Progenitor cell of endocrine pancreas (in vitro differentiated cells): ENCODE measurements at places on chromosomes 12 and 14.

GRCh38 chr12:116856729-116857128, 24.5 kb downstream of the HRK start:
- H3K27ac ChIP-seq: no peak overlapping the region
- no peaks in the 10 kb centered on the region for H3K27me3 ChIP-seq
- DNase-seq: no peak
- no peaks in the 10 kb centered on the region for H3K4me1 ChIP-seq
- H3K4me3 ChIP-seq: no peak overlapping the region
- peaks cover 1% of the 10 kb centered on the region for H3K36me3 ChIP-seq

DNA sequence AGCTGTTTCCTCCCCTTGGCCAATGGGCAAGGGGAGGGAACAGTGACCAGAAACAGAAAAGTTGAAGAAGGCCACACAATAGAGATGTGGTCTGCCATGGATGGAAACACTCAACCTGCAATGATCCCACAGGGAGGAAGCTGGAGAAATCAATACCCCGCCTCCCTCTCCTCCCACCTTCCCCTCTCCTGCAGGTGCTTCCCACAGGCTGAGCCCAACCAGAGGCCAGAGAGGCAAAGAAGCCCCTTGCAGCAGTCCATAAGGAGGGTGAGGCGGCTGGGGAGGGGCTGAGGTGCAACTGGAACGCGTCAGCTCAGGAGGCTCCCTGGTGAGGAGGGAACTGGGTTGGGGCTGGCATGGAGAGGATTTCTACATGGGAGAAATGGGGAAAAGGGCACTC, 84.0 kb downstream of the RNF34 start:
- peaks cover 10% of the 10 kb centered on the region for H3K4me1 ChIP-seq
- DNase-seq: no peak
- no peaks in the 10 kb centered on the region for H3K27me3 ChIP-seq
- no peak overlapping the region for H3K4me3 ChIP-seq
- peaks cover 16% of the 10 kb centered on the region for H3K36me3 ChIP-seq

GRCh38 chr14:99541677-99542470, 60.7 kb downstream of the CCNK start:
- no peaks in the 10 kb centered on the region for H3K36me3 ChIP-seq
- DNase-seq: no peak
- H3K27me3 ChIP-seq: no peaks in the 10 kb centered on the region

DNA sequence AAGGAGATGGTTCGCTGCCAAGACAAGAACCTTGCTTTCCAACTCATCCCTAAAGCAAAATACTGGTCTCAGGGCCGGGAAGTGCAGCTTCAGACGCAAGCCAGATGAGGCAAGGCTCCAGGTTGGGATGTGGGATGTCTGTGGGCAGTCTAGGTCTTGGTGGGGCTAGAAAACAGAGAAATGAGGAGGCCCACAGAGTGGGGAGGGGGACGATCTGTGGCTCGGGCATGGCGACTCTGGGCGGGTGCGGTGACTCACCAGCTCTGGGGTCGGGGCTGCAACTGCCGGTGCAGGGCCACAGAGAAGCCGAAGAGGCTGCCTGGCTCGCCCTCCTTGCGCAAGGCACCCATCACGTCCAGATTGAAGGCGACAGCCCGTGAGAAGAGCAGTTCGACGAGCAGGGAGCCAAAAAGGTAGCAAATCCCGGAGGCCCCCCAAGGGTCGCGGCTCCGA, 459 bp downstream of the ITGA7 start:
- H3K27me3 ChIP-seq: peaks cover 90% of the 10 kb centered on the region
- no peak overlapping the region for H3K27ac ChIP-seq
- peaks cover 14% of the 10 kb centered on the region for H3K4me1 ChIP-seq
- no peaks in the 10 kb centered on the region for H3K36me3 ChIP-seq
- no peak for DNase-seq

GRCh38 chr14:21070610-21071224, 613 bp downstream of the ARHGEF40 start:
- H3K27ac ChIP-seq: peak overlapping the region; percentile 92
- peaks cover 16% of the 10 kb centered on the region for H3K27me3 ChIP-seq
- H3K4me1 ChIP-seq: peaks cover 24% of the 10 kb centered on the region
- DNase-seq: peak; percentile 56

- no peaks in the 10 kb centered on the region for H3K36me3 ChIP-seq
- H3K4me1 ChIP-seq: peaks cover 43% of the 10 kb centered on the region
- H3K4me3 ChIP-seq: peak overlapping the region; percentile 65
Measured at GRCh38 chr12:52246720-52247621, 13.9 kb downstream of the KRT7 start.

DNA sequence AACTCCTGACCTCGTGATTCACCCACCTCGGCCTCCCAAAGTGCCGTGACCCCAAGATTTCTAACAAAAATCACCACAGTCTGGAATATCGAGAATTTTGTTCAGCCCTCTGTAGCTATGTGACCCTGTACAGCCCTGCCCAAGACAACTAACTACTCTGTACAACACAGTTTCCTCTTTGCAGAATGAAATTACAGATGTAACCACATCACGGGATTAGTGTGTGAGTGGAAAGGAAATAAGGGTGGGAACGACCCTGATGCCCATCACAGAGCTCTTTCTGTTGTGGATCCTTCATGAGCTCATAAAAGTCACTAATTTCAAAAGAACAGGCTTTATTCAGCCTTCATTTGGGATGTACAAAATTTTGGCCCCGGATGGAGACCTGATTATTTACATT, 50.5 kb upstream of the KRR1 start:
- no peak for DNase-seq
- peaks cover 37% of the 10 kb centered on the region for H3K4me1 ChIP-seq

- no peak overlapping the region for H3K4me3 ChIP-seq
- no peak for DNase-seq
- no peak overlapping the region for H3K27ac ChIP-seq
- H3K4me1 ChIP-seq: no peaks in the 10 kb centered on the region
- H3K36me3 ChIP-seq: no peaks in the 10 kb centered on the region
Measured at GRCh38 chr12:18135086-18135485, 45.1 kb upstream of the RERGL start.

GRCh38 chr12:95637471-95638155, 86.3 kb upstream of the USP44 start:
- no peak for DNase-seq
- H3K4me1 ChIP-seq: peaks cover 12% of the 10 kb centered on the region
- no peaks in the 10 kb centered on the region for H3K36me3 ChIP-seq
- no peak overlapping the region for H3K27ac ChIP-seq
- no peak overlapping the region for H3K4me3 ChIP-seq

DNA sequence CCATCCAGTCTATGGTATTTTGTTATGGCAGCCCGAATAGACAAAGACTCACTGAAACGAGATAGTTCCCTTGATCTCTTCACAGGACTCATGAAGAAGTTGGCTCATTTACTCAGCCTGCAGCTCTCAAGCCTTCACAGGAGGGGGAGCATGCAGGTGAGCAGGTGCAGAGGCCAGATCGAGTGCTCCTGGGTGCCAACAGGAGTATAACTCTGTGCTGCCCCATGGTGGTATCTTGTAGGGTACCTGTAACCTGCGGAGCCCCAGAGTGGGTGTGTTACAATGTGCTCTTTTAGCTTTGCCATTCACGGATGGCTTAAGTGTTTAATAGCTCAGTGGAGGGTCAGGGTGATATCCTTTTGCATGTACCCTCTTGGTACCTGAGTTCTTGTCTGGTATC, 159.5 kb downstream of the METTL25 start:
- H3K4me1 ChIP-seq: peaks cover under 1% of the 10 kb centered on the region
- no peaks in the 10 kb centered on the region for H3K27me3 ChIP-seq
- H3K4me3 ChIP-seq: no peak overlapping the region
- no peak overlapping the region for H3K27ac ChIP-seq

DNA sequence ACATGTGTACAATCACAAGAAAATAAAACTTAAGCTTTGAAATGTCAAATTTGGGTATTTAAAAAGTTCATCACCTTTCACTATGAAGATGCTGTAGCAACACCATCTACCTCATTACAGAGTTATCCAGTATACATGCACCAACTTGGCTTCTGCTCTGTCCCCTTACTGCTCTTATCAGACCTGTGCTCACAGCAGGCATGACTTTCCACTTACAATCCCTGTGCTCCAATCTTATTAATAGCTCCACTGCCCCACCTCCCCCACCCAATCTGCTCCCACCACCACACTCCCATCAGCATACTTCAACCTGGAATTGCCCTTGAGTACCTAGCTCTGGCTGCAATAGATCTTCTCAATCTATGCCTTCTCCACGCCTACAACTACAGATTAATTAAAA, 13.3 kb downstream of the GALC start:
- H3K27ac ChIP-seq: no peak overlapping the region
- no peaks in the 10 kb centered on the region for H3K4me1 ChIP-seq
- H3K36me3 ChIP-seq: peaks cover 20% of the 10 kb centered on the region
- H3K4me3 ChIP-seq: no peak overlapping the region
- no peak for DNase-seq

- H3K27me3 ChIP-seq: no peaks in the 10 kb centered on the region
- H3K4me1 ChIP-seq: no peaks in the 10 kb centered on the region
- DNase-seq: no peak
- H3K27ac ChIP-seq: no peak overlapping the region
- H3K4me3 ChIP-seq: no peak overlapping the region
Measured at GRCh38 chr14:20754308-20754707, 8.6 kb downstream of the EDDM3A start.

DNA sequence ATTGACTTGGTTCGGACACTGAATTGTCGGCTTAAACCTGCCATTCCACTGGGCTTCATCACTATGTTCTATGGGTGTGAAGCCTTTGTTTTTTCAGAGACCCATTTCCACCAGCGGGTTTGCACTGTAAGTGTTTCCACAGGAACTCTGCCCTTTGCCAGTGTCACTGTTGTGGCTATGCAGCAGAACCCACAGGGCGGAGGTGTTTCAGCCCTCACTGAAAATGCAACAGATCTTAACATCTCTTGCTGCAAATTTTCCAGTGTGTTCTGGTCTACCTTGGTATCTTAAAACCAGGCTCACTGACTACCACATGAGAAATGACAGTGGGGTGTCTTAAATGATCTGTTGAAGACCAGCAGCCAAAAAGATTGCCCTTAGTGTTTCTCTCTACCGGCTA, 21.1 kb downstream of the PRKCH start:
- H3K27me3 ChIP-seq: peaks cover 3% of the 10 kb centered on the region
- H3K27ac ChIP-seq: no peak overlapping the region
- H3K4me1 ChIP-seq: peaks cover 19% of the 10 kb centered on the region
- no peak for DNase-seq
- no peaks in the 10 kb centered on the region for H3K36me3 ChIP-seq
- H3K4me3 ChIP-seq: no peak overlapping the region

GRCh38 chr14:23153851-23154796, 29.3 kb downstream of the SLC7A8 start:
- no peaks in the 10 kb centered on the region for H3K27me3 ChIP-seq
- DNase-seq: no peak
- H3K36me3 ChIP-seq: peaks cover 1% of the 10 kb centered on the region
- H3K4me3 ChIP-seq: no peak overlapping the region

GRCh38 chr12:79407671-79408622, 282.8 kb downstream of the PAWR start:
- H3K36me3 ChIP-seq: no peaks in the 10 kb centered on the region
- no peaks in the 10 kb centered on the region for H3K27me3 ChIP-seq
- no peak overlapping the region for H3K4me3 ChIP-seq
- DNase-seq: peak; percentile 39
- no peak overlapping the region for H3K27ac ChIP-seq

GRCh38 chr14:51520087-51520486, 131.6 kb upstream of the FRMD6 start:
- H3K36me3 ChIP-seq: no peaks in the 10 kb centered on the region
- no peaks in the 10 kb centered on the region for H3K4me1 ChIP-seq
- no peak overlapping the region for H3K27ac ChIP-seq

GRCh38 chr14:97692084-97692483, 894.9 kb downstream of the VRK1 start:
- H3K27ac ChIP-seq: no peak overlapping the region
- peaks cover 13% of the 10 kb centered on the region for H3K27me3 ChIP-seq
- no peak for DNase-seq
- H3K4me1 ChIP-seq: no peaks in the 10 kb centered on the region
- no peaks in the 10 kb centered on the region for H3K36me3 ChIP-seq

GRCh38 chr12:3545121-3545796, 54.3 kb downstream of the PRMT8 start:
- DNase-seq: no peak
- no peak overlapping the region for H3K27ac ChIP-seq
- H3K27me3 ChIP-seq: peaks cover 14% of the 10 kb centered on the region
- peaks cover 5% of the 10 kb centered on the region for H3K4me1 ChIP-seq
- no peak overlapping the region for H3K4me3 ChIP-seq
- H3K36me3 ChIP-seq: no peaks in the 10 kb centered on the region

- peaks cover 3% of the 10 kb centered on the region for H3K4me1 ChIP-seq
- H3K27ac ChIP-seq: no peak overlapping the region
- no peak overlapping the region for H3K4me3 ChIP-seq
- H3K36me3 ChIP-seq: no peaks in the 10 kb centered on the region
Measured at GRCh38 chr12:39830171-39830570, 210.6 kb upstream of the ABCD2 start.

DNA sequence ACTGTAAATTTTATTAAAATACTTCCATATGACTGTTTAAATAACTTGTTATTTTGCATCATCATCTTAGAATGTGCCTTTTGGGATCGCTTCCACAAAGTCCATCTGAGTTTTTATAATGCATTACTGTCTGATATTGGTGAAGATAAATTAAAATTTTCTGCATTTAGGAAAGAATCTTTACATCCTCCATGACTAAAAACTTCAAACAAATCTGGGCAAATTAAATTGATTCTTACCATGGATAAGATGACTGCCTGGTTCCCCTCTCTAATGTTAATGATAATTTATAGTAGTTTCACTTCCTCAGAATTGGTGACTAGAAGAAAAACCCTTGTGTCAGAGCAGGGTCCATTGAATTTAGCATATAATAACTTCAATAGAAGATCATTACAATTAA, 94.7 kb upstream of the SLC38A4 start:
- no peaks in the 10 kb centered on the region for H3K36me3 ChIP-seq
- no peaks in the 10 kb centered on the region for H3K27me3 ChIP-seq
- no peak overlapping the region for H3K27ac ChIP-seq
- no peak overlapping the region for H3K4me3 ChIP-seq
- DNase-seq: no peak
- H3K4me1 ChIP-seq: no peaks in the 10 kb centered on the region

DNA sequence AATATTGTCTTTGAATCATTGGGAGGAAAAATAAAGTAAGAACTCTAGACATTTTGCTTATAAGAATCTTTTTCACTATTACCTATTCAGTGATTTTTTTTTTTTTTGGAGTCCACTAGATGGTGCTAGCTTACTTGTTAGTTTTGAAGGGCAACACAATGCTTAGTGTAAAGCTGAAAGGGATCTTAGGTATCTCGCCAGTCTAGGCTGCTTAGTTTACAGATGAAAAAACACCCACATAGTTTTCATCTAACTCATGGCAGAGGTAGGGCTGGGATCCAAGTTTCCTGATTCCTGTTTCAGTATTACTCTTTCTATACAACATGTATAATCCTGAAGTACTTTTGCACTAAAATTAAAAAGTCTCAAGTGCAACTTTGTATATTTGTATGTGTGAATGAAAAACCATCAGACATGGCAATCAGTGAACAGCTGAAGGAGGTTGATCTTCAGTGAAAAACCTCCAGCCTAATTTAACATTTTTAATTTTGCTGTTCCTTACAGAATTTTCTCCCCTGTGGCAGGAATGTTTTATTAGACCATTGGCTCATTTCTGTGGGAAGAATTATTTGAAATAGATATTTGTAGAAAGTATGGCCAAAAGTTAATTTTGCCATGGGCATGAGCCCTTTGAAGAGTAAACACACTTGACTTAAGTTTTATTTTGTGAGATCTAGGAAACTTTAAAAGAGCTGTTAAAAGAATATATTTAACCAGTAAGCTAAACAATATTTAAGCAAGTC, 40.7 kb downstream of the LRRIQ1 start:
- no peaks in the 10 kb centered on the region for H3K36me3 ChIP-seq
- H3K4me1 ChIP-seq: peaks cover 17% of the 10 kb centered on the region
- H3K27ac ChIP-seq: no peak overlapping the region
- H3K27me3 ChIP-seq: no peaks in the 10 kb centered on the region
- DNase-seq: no peak
- no peak overlapping the region for H3K4me3 ChIP-seq
